GM04504 (cell line): ENCODE measurements at places on chromosomes 16 and 17.
A peak's percentile ranks its signal among the peaks of the same experiment; 100 is the strongest.

GRCh38 chr17:35404360-35404759 is 27.9 kb downstream of the SLFN12 start:
- no peak for DNase-seq

DNA sequence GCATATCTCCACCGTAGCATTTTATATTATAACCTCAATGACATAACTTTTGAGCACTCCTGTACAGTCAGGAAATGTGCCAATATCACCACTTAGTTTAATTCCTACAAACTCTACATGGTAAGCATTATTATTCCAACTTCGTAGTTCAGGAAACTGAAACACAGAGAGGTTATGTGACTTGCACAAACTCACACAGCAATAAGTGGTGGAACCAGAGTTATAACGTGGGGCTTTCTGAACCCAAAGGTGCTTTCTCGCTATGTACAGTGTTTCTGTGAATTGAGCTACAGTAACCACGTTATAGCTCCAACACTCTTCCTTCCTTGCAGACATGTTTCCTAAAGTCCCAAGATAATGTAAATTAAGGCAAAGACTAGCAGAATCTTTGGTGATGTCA is 330.2 kb downstream of the GRIN2A start:
- no peak for DNase-seq

- DNase-seq = no peak
Measured at GRCh38 chr16:78446992-78447563, 347.6 kb downstream of the WWOX start.

GRCh38 chr17:17515934-17516930 is 20.0 kb upstream of the RASD1 start:
- DNase-seq = peak; percentile 42

DNA sequence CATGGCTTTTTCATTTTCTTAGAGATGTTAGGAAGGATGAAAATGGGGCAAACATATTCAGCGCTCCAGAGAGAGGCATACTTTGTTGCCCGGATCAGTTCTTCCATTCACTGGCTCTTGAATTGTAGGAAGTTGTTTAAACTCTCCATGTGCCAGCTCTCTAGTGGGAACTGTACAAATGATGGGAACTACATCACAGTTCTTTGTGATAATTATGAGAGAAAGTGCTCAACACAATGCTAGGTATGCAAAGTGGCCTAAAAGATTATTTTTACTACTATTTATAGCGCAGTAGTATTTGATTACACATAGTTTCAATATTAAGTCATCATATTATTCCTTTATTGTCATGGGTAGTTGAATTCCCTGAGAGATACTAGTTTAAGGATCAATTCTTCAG is 268.5 kb downstream of the RBFOX1 start:
- DNase-seq = no peak

- DNase-seq = no peak
Measured at GRCh38 chr16:2480948-2481347, 6.0 kb downstream of the TBC1D24 start.

- no peak for DNase-seq
Measured at GRCh38 chr16:48955837-48956236, 325.8 kb downstream of the CBLN1 start.

GRCh38 chr17:57340160-57340981 is 84.0 kb downstream of the MSI2 start:
- DNase-seq = no peak

DNA sequence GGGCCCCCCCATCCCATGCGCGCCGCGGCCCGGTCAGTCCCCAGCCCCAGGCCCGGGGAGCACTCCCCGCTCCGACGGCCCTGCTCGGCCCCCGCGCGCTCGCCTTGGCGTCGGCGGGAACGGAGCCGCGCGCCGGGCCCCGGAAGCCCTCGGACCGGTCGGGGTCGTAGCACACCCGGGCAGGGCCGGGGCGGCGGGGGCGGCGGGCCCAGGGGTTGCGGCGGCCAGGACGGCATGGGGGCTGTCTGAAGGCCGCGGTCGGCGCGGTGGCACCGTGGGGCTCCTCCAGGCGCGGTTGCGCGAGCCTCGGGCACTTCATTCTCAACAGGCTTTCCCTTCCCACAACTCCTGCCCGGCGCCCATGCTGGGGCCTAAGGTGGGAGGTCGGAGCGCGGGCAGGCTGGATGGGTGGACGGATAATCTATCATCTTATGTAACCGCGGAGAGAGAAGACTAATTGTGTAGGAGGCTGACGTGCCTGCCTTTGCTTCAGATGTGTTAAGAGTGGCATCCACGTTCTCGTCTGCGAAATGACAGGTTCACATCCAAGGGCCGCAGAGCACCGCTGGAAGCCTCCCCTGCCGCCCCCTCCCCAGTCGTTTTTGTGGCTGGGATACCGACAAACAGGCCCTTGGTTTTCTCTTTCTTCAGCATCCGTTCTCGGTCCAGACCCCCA is 708 bp downstream of the BAIAP2 start:
- no peak for DNase-seq

GRCh38 chr16:1492923-1493745 is at the start of gene TELO2:
Gene TELO2, plus strand, starts transcription at chr16:1493360. Its CDS starts 922 bp downstream, at chr16:1494282.
- DNase-seq = peak; percentile 44

GRCh38 chr16:72427783-72428331 is 255.9 kb upstream of the PMFBP1 start:
- no peak for DNase-seq

GRCh38 chr16:75550211-75550662 is 5.8 kb downstream of the TMEM231 start:
- DNase-seq = no peak

DNA sequence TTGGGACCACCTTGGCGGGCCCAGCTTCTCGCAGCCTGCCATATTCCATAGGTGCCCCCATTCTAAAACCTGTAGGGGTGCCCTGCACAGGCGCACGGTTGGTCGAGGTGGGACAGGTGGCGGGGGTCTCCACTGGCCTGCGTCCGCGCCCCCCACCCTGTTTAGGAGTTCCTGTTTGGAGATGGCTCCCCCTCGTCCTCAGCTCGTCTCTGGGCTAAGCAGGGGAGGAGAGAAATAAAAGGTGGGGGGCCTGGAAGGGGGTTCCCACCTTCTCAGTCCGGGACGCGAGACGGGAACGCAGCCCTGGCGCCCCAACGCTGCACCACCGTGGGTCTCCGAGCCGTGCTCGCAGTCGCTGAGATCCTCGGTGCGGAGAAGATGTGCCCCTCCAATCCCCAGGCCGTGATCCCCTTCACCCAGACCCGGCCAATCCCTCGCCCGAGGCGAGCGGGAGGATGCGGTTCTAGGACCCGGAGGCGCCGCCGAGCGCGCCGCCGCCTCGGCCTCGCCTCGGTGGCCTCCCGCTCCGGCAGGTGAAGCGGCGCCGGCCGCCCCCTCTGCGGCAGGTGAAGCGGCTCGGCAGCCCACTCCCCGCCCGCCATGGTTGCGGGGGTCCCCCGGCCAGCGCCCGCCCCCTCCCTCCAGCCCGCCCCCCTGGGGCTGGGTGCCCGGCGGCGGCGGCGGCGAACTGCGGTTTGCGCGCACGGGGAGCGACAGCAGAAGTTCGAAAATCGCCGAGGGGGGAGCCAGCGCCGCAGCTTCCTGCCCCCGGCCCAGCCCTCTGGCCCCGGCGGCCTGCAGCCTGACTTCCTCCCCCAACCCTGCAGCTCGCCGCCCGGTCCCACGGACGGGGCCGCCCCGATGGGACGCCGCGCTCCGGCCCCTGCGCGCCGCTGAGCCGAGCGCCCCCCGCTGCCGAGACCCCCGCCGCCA is at the start of gene FMNL1:
FMNL1 (plus strand) TSS at position 805 of the 933 bp plus-strand sequence. CDS start 240 bp downstream, outside the sequence.
- no peak for DNase-seq

DNA sequence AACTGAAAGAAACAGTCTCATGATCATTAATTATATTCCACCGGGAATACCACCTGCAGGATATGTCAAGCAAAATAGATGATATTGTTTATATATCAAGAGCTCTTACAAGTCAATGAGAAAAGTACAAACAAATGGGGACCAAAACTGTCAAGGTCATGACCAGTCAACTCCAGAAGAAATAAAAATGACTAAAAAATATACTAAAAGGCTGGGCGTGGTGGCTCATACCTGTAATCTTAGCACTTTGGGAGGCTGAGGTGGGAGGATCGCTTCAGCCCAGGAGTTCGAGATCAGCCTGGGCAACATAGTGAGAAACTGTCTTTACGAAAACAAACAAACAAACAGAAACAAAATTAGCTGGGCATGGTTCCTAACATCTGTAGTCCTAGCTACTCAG is 49.8 kb upstream of the SCNN1B start:
- no peak for DNase-seq

DNA sequence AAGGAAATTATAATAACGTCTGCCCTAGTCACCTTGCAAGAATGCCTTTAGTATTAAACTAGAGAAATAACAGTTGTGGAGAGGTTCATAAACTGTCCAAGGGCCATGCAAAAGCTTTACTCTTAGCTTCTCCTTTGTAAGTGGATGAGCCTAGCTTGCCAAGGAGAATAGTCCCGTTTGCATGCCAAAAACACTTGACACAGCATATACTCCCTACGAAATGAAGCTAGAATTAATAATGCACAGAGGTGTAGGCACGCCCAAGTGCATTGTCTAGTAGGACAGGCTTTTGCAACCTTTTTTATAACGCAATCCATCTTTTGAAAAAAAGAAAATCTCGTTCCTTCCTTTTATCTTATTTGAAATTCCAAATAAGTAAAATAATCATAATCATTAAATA is 12.8 kb upstream of the CDRT4 start:
- DNase-seq = no peak

DNA sequence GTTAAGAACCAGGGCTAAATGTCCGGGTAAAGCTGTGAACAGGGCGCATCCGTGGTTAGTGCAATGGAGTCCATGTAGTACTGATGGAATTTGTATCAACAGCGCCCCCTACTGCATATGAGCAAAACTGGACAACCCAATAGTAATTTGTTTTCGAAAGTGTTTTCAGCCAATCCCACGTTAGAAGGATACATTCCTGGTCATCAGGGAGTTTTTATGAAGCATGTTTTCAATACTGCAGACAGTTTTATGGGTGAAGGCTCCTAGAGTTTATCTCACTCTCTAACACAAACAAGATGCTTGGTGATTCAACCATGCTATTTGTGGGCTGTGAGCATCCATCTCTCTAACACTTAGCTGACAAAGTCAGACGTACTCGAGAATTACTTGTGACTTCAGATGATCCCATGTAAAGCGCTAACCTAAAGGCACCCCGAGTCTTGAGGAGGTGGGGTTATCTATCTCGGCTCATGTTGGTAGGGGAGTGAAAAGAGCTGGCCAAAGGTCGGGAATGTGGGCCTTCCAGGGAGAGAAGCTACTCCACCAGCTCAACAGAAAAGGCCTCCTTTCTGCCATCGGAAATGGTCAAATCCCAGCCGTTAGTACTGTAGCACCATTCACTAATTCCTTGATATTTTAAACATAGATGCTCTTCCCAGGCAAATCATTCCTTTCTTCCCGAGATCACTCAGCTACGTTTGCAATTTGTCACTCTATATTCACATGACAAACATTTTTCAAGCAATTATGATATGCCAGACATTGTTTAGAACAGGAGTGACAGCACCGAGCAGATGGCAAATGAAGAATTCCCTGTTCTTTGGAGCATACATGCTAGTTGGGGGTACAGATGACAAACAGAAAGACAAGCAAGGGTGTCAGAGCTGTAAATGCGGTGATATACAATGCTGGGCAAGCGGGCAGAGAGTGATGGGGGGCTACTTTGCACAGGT is 46.9 kb upstream of the HNF1B start:
- DNase-seq = peak; percentile 50

- no peak for DNase-seq
Measured at GRCh38 chr17:61316633-61317032, 83.0 kb upstream of the TBX2 start.

DNA sequence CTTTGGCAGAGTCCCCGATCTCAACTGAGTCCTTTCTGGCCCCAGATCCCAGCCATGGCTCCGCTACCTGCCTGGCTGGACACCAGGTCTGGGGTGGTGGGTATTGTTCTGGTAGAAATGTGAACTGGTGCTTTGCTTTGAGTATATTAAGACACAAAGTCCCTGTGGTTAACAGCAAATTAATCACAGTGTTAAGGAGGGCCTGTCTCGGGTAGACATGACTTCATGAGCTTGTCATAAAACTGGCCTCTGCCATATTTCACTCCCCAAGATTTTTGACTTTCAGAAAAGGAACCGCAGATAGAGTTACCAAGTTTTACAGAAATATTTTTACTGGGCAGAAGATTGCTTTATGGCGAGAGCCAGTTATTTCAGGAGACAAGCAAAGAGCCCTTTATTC is 19.5 kb downstream of the NKD1 start:
- DNase-seq = no peak

GRCh38 chr17:19009970-19010369 is 5.4 kb upstream of the FAM83G start:
- no peak for DNase-seq

- no peak for DNase-seq
Measured at GRCh38 chr16:24989494-24989893, 25.7 kb downstream of the ARHGAP17 start.

DNA sequence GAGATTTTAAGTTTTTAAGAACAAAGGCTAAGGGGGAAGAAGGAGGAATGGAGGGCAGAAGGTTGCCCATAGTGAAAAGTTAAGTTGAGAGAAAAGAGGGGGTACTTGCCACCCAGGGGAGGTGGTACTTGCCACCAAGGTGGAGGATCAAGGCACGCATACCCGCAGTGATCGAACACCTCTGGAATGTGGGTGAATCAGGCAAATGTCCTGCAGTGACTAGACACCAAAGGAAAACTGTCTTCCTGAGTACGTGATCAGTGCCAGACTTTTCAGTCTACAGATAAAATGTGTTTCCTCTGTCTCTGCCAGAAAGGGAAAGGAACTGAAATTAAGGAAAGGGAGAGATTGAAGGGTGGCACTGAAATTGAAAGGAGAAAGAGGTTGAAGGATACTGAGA is 2285.3 kb downstream of the TP53TG3F start:
- no peak for DNase-seq

GRCh38 chr17:56806949-56807348 is 26.8 kb downstream of the C17orf67 start:
- no peak for DNase-seq

GRCh38 chr16:64321881-64322280 is 800.0 kb downstream of the CDH11 start:
- DNase-seq = no peak

DNA sequence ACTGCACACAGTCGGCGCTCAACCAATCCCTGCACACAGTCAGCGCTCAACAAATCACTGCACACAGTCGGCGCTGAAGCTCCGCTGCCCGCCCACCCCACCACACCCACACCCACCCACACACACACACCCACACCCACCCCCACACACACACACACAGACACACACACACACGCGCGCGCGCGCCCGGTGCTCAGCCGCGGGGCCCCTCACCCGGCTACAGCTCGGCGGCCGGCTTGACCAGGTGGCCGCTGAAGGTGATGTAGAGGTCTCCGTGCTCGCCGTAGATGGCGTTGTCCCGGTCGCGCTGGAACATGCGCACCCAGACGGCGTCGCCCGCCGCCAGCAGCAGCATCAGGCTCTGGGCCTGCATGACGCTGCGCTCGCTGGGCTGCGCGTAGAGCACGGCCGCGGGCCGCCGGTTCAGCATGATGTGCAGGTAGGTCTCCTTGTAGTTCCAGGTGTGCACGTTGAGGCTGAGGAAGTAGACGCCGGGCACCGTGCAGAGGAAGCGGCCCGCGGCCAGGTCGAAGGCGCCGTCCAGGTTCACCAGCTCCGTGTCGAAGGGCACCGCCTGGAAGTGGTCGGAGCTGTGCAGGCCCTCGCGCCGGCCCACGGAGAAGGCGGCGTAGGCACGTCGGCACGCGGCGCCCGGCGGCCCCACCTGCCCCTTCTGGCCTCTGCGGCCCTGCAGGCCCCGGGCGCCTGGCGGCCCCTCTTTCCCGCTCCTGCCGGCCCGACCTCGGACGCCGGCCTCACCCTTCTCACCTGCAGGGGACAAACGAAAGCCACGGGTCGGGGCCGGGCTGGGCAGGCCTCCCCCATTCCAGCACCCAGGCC is 2.5 kb downstream of the C1QTNF8 start:
- no peak for DNase-seq
